ENCODE measurements at places on chromosomes 1 and 21.

- DNase-seq, result no peak
Measured at GRCh38 chr1:114062477-114063099, 83.3 kb downstream of the OLFML3 start.

- no peak for DNase-seq
Measured at GRCh38 chr1:166738873-166739272, 100.4 kb upstream of the POGK start.

GRCh38 chr1:60010690-60011089, 62.9 kb downstream of the C1orf87 start:
- no peak for DNase-seq

GRCh38 chr1:168235937-168236336, 10.1 kb downstream of the SFT2D2 start:
- DNase-seq, result no peak

Data from stimulated activated CD8-positive, alpha-beta memory T cell treated with anti-CD3 and anti-CD28 coated beads, Interleukin-12 subunit alpha, Interleukin-12 subunit beta, amount 100 ng/mL, for 4 hours (primary cell).